ENCODE measurements at places on chromosomes 7 and 10.

- DNase-seq = no peak
Measured at GRCh38 chr10:14723052-14723689, 51.5 kb downstream of the FAM107B start.

- peak; percentile 77 for DNase-seq
Measured at GRCh38 chr7:5997210-5997808, 11.5 kb downstream of the PMS2 start.

- no peak for DNase-seq
Measured at GRCh38 chr7:140294454-140294853, 103.9 kb downstream of the SLC37A3 start.

- DNase-seq = no peak
Measured at GRCh38 chr7:28497009-28497408, 84.7 kb downstream of the CREB5 start.

- no peak for DNase-seq
Measured at GRCh38 chr10:127449490-127449889, 99.6 kb upstream of the NPS start.

GRCh38 chr7:66013938-66014337 lies 31.9 kb upstream of the GUSB start:
- peak; percentile 38 for DNase-seq

- DNase-seq = no peak
Measured at GRCh38 chr10:11560076-11560709, 51.3 kb downstream of the USP6NL start.

GRCh38 chr7:11760372-11760771 lies 71.6 kb downstream of the THSD7A start:
- DNase-seq = no peak

- no peak for DNase-seq
Measured at GRCh38 chr7:33089142-33089541, 20.1 kb downstream of the RP9 start.

Measured in fibroblast of skin of scalp (primary cell).